ENCODE measurements at places on chromosomes 2 and 18.
A peak's percentile ranks its signal among the peaks of the same experiment; 100 is the strongest.

DNA sequence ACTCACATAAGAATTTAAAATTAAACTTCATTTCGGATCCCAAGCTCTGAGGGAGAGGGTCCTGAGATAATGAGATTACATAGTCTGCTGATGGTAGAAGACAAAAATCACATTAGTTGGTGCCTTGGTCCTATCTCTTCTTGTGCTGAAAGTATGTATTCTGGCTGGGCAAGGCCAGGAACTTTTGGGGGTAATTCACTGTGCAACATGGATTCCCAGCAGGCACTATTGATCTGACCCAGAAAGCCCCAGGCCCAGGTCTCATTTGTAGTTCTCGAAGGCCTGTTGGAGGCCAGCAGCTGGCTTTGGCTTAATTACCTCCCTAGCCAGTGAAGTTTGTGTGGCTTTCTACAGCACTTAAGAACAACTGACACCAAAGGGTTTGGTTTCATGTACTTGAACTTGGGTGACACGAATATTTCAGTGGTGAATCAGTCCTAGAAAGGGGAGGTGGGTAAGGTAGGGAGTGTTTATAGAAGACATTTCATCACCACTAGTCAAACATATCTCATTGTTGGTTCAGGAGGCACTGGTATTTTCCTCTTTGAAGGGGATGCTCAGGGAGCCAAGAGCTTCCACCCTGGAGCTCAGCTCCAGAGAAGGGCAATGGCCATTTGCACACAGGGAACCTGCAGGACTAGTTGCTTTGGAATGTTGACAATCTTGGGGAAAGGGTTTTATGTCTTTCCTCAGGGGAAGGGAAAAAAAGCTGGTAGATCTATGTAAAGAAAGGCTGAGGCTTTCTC lies 217.8 kb downstream of the OSR1 start:
- H3K27ac ChIP-seq, result no peak overlapping the region
- no peaks in the 10 kb centered on the region for H3K4me1 ChIP-seq
- H3K4me3 ChIP-seq, result no peak overlapping the region
- DNase-seq, result no peak
- H3K36me3 ChIP-seq, result no peaks in the 10 kb centered on the region

DNA sequence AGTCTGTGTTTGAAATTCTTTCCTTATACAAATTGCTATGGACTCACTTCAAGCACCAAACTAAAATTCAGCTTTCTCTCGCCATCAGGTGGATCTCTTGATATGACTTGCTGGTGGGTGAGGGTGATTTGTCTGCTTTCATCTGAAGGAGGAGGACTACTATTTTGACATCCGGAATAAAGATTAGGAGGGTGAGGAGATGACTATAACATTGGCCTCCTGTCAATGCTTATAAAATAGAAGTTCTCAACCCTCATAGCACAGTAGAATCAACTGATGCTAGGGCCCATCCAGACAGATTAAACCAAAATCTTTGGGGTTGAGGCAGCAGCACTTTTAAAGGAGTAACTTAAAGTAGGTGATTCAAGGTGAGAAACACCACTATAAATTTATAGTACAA lies 120.4 kb upstream of the DNAJC10 start:
- H3K4me1 ChIP-seq, result no peaks in the 10 kb centered on the region
- H3K27ac ChIP-seq, result no peak overlapping the region
- H3K36me3 ChIP-seq, result no peaks in the 10 kb centered on the region
- DNase-seq, result no peak

DNA sequence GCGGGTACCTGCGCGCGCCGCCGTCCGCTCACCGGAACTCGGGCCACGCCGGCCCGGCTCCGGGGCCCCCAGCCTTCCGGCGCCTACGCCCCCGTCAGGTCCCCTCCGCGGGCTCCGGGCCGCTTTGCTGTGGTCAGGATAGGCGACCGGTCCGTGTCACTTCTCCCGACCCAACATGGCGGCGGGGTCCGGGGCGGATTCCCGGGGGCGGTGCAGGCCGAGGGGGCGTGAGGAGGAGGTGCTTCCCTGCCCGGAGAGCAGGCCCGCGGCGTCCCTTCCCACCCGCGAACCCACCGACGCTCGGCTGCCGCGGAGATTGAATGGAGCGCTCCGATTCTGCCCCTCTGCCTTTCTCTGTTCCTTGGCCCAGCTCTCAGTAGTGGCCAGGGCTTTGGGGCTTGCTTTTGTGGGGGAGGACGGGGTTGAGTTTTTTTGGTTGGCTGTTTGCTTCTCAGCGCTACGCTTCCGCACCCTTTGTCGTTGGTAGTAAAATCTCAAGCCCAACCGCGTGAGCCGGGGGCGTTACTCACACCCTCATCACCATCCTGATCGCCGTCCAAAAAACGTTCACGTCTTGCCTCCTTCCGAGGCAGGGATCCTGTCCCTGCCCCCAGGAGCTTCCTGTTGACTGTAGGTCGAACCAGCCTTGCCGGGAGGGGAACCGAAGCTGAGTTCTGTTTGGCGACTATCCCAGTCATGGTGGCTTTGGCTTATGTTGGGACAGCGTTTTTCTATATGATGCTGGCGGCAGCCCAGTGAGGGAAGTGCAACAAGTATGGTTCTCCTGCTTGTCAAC lies 532 bp upstream of the YES1 start:
- H3K27me3 ChIP-seq, result no peaks in the 10 kb centered on the region
- peak; percentile 83 for DNase-seq
- peak overlapping the region; percentile 85 for H3K4me3 ChIP-seq
- no peaks in the 10 kb centered on the region for H3K36me3 ChIP-seq
- peak overlapping the region; percentile 94 for H3K27ac ChIP-seq

- no peak overlapping the region for H3K4me3 ChIP-seq
- H3K27me3 ChIP-seq, result no peaks in the 10 kb centered on the region
- no peaks in the 10 kb centered on the region for H3K36me3 ChIP-seq
- no peak for DNase-seq
Measured at GRCh38 chr2:96399342-96400048, 63.9 kb downstream of the NCAPH start.

- no peak overlapping the region for H3K4me3 ChIP-seq
- H3K4me1 ChIP-seq, result no peaks in the 10 kb centered on the region
- DNase-seq, result no peak
- no peak overlapping the region for H3K27ac ChIP-seq
- no peaks in the 10 kb centered on the region for H3K27me3 ChIP-seq
- no peaks in the 10 kb centered on the region for H3K36me3 ChIP-seq
Measured at GRCh38 chr2:167732326-167732725, 515.1 kb downstream of the STK39 start.

GRCh38 chr18:45590036-45590886 lies 25.0 kb upstream of the SLC14A2 start:
- H3K27ac ChIP-seq, result peak overlapping the region; percentile 73
- H3K36me3 ChIP-seq, result no peaks in the 10 kb centered on the region
- H3K4me3 ChIP-seq, result no peak overlapping the region
- no peaks in the 10 kb centered on the region for H3K4me1 ChIP-seq
- no peaks in the 10 kb centered on the region for H3K27me3 ChIP-seq

DNA sequence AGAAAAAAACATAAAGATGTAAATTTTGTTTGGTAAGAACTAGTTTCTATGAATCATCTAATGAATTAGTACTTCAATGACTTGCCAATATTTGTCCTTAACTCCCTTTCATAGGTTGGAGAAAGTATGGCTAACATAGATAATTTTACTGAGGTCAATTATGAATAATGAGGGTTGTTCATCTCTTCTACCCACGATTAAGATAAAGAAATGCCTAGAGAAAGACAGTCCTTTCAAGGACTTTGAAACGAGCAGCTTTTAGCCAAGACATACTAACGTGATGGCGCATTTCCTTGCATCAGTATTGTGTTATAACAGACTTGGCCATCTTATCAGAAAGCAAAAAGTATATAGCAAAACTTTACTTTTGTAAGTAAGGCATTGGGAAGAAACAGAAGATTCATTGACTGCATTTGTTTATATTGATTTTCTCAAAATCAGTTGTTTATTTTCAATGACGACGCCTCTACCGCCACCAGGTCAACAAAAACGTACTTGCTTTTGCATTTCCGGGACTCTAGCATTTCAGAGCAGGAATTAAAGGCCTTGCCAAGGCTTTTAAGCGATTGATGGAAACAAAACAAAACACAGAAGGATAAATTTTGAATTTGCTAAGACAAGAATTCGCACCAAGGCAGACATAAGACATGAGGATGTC lies 961 bp downstream of the RBM43 start:
- no peaks in the 10 kb centered on the region for H3K27me3 ChIP-seq
- H3K4me1 ChIP-seq, result no peaks in the 10 kb centered on the region
- DNase-seq, result no peak
- peak overlapping the region; percentile 55 for H3K4me3 ChIP-seq

GRCh38 chr18:24831871-24832665 lies 371.6 kb downstream of the HRH4 start:
- no peaks in the 10 kb centered on the region for H3K36me3 ChIP-seq
- DNase-seq, result no peak
- no peaks in the 10 kb centered on the region for H3K27me3 ChIP-seq
- H3K4me1 ChIP-seq, result no peaks in the 10 kb centered on the region
- no peak overlapping the region for H3K4me3 ChIP-seq

GRCh38 chr2:86787736-86788135 lies 3.0 kb downstream of the CD8A start:
- peaks cover 32% of the 10 kb centered on the region for H3K27me3 ChIP-seq
- H3K36me3 ChIP-seq, result no peaks in the 10 kb centered on the region
- no peak overlapping the region for H3K27ac ChIP-seq
- H3K4me1 ChIP-seq, result no peaks in the 10 kb centered on the region
- no peak for DNase-seq
- H3K4me3 ChIP-seq, result no peak overlapping the region

DNA sequence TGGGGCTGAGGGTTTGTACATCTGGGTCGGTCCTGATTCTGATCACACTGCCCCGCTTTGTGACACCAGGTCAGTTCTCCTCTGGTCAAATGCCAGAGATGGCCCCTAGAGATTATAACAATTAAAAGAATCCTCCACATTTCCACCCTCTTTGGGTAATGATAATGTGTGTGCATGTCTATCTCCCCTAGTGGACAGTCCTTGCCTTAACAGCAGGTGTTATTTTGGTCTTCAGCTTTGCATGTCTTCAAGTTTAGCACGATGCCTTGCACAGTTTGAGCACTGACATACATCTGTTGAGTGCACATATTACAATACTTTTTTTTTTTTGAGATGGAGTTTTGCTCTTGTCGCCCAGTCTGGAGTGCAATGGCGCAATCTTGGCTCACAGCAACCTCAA lies 25.7 kb upstream of the COX7A2L start:
- no peak overlapping the region for H3K4me3 ChIP-seq
- no peaks in the 10 kb centered on the region for H3K36me3 ChIP-seq
- no peak for DNase-seq
- H3K27me3 ChIP-seq, result no peaks in the 10 kb centered on the region

DNA sequence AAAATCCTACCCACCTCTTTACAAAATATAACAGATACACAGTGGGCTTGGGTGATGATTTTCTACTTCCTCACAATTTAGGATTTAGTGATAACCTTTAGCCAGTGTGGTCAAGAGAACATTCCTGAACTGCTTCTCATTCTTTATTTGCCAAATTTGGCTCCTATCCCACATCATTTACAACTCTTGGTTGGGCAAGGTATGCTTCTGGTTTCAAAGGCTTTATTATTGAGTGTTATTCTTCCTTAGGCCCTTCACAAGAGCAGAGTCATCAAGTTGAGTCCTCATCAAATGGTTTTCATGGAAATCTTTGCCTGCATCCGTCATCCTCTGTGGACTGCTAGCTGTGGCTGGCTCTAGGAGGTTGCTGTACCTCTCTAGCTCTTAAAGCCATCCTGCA lies 472.0 kb upstream of the ETAA1 start:
- H3K27ac ChIP-seq, result no peak overlapping the region
- no peak overlapping the region for H3K4me3 ChIP-seq
- H3K27me3 ChIP-seq, result no peaks in the 10 kb centered on the region
- DNase-seq, result no peak

DNA sequence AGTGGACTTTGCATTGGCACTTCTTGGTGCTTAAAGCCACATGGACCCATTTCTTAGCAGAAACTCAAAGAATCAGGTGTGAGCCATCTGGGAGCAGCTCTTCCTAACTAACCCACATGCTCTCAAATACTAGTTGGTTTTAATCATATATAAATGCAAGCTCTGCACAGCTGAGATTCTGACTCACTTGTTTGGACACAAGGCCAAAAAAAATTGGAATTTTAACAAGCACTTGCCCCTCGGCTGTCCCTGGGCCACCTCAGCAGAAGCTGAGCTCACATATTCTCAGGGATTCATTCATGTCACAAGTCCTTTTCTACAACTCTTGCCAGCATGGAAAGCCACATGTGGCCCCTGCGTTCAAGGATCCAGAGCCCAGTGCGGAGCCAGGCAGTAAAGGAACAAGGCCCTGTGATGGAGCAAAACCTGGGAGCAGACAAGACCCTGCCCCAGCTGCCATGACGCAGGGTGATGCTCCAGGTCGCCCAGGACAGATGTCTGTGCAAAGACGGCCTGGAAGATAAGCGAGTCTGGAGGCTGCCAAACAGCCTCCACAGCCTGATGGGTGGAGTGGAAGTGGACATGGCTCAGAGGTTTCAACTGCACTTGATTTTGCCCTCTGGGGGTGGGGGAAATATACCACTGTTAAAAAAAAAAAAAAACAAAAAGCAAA lies 266.5 kb downstream of the EIPR1 start:
- DNase-seq, result no peak
- H3K27me3 ChIP-seq, result no peaks in the 10 kb centered on the region
- no peak overlapping the region for H3K27ac ChIP-seq
- H3K4me1 ChIP-seq, result no peaks in the 10 kb centered on the region
- H3K36me3 ChIP-seq, result no peaks in the 10 kb centered on the region

DNA sequence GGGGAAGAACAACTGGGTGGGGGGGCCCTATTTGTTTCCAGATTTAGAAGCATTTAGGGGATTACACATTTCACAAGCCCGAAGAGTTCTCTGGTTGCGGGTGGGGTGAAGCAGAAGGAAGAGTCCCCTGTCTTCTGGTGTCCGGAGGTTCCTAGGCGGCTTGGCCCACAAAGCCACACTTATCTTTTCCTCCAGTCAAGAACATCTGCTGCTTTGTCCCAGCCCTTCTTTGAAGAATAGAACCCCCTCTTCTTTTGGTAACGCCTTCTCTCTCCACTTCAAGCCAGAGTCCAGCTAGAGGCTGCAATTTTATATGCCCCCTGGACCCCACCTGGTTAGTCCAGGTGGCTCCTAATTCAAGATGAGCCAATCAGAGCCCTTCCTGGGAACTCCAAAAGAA lies 15.8 kb downstream of the BOLA3 start:
- no peak overlapping the region for H3K27ac ChIP-seq
- H3K4me3 ChIP-seq, result no peak overlapping the region
- no peaks in the 10 kb centered on the region for H3K36me3 ChIP-seq
- no peaks in the 10 kb centered on the region for H3K27me3 ChIP-seq

GRCh38 chr2:221096706-221097567 lies 475.2 kb downstream of the EPHA4 start:
- no peak overlapping the region for H3K4me3 ChIP-seq
- no peak overlapping the region for H3K27ac ChIP-seq
- no peaks in the 10 kb centered on the region for H3K4me1 ChIP-seq
- no peaks in the 10 kb centered on the region for H3K27me3 ChIP-seq
- no peak for DNase-seq
- H3K36me3 ChIP-seq, result no peaks in the 10 kb centered on the region
